ENCODE measurements at places on chromosomes 5 and 9. TPM values are rescaled to one million over a fixed set of nuclear protein-coding genes. Genes with fewer than 3 reads are reported as not detected.

SHOC1 gene
- total RNA-seq = not detected

SVEP1 gene
- total RNA-seq = 57.1 TPM

MEIKIN gene
- total RNA-seq = not detected

GRCh38 chr9:76868897-76869296 lies 37.0 kb downstream of the PRUNE2 start:
- H3K4me3 ChIP-seq = peak overlapping the region; percentile 28
- H3K27me3 ChIP-seq = no peaks in the 10 kb centered on the region
- no peaks in the 10 kb centered on the region for H3K36me3 ChIP-seq
- no peak for DNase-seq
- peaks cover 93% of the 10 kb centered on the region for H3K4me1 ChIP-seq

GRCh38 chr9:102474357-102474756 lies 520.8 kb upstream of the CYLC2 start:
- no peak overlapping the region for H3K27ac ChIP-seq
- no peak overlapping the region for H3K4me3 ChIP-seq
- no peaks in the 10 kb centered on the region for H3K4me1 ChIP-seq
- DNase-seq = no peak
- no peaks in the 10 kb centered on the region for H3K36me3 ChIP-seq

- H3K27me3 ChIP-seq = no peaks in the 10 kb centered on the region
- H3K36me3 ChIP-seq = no peaks in the 10 kb centered on the region
- peaks cover 64% of the 10 kb centered on the region for H3K4me1 ChIP-seq
Observed at GRCh38 chr5:14218897-14219573, 75.9 kb downstream of the TRIO start.

- no peak overlapping the region for H3K4me3 ChIP-seq
- no peaks in the 10 kb centered on the region for H3K27me3 ChIP-seq
- H3K27ac ChIP-seq = no peak overlapping the region
- H3K4me1 ChIP-seq = peaks cover 17% of the 10 kb centered on the region
Observed at GRCh38 chr9:129775448-129775798, 22.6 kb upstream of the PTGES start.

DNA sequence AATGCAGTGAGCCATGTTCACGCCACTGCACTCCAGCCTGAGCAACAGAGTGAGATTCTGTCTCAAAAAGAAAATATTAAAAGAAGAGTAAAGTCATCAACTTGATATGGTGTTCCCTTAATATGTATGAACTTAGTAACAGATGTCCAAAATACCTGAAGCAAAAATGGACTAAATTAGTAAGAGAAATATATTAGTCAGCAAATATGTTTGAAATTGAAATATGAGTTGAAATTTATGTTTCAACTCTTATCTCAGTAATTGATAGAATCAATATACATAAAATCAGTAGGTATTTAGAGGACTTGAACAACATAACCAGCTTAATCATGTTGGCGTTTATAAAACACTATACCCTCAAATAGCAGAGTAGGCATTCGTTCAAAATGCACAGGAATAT lies 668.5 kb downstream of the ISL1 start:
- no peak for DNase-seq
- no peaks in the 10 kb centered on the region for H3K27me3 ChIP-seq
- H3K4me3 ChIP-seq = no peak overlapping the region
- no peaks in the 10 kb centered on the region for H3K4me1 ChIP-seq

PKD2L2 gene
- not detected for total RNA-seq

DNA sequence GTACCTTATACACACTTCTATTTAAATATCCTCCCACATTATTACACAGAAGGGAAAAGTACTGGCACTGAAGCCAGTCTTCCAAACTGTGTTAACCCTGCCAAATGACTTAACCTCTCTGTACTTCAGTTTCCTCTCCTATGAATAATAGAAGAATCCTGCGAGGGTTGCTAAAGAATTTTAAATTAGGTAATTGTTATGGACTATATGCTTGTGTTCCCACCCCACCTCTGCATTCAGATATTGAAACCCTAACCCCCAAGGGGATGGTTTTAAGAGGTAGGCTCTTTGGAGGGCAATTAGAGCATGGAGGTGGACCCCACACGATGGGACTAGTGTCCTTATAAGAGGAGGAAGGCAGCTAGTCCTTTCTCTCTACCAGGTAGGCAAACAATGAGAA lies 72.7 kb downstream of the TTLL11 start:
- no peak overlapping the region for H3K4me3 ChIP-seq
- H3K4me1 ChIP-seq = peaks cover 22% of the 10 kb centered on the region
- H3K27ac ChIP-seq = no peak overlapping the region
- H3K27me3 ChIP-seq = no peaks in the 10 kb centered on the region
- H3K36me3 ChIP-seq = peaks cover 4% of the 10 kb centered on the region
- DNase-seq = no peak
